Aortic smooth muscle cell (primary cell): ENCODE measurements at places on chromosomes 4 and X. TPM values are rescaled to one million over a fixed set of nuclear protein-coding genes. Genes with fewer than 3 reads are reported as not detected.

PPP1R2C gene
- not detected in 2 replicates for total RNA-seq

HOPX gene
- total RNA-seq, result 0.26 and 0.68 TPM in 2 replicates

FRMPD3 gene
- total RNA-seq, result not detected in 2 replicates

MAGEA1 gene
- not detected in 2 replicates for total RNA-seq

HSFX2 gene
- not detected in 2 replicates for total RNA-seq

ANK2 gene
- total RNA-seq, result 226 and 261 TPM in 2 replicates

FTSJ1 gene
- total RNA-seq, result 34.9 and 49.0 TPM in 2 replicates

AMTN gene
- total RNA-seq, result 0.12 TPM in 1 of 2 replicates, not detected in the other

SHOX gene
- total RNA-seq, result not detected in 2 replicates

RAB9B gene
- total RNA-seq, result 0.50 and 0.66 TPM in 2 replicates

ANKRD37 gene
- total RNA-seq, result 4.0 and 4.5 TPM in 2 replicates

RBM10 gene
- 34.8 and 41.6 TPM in 2 replicates for total RNA-seq

DCTD gene
- 97.4 and 100 TPM in 2 replicates for total RNA-seq

BBS12 gene
- total RNA-seq, result 5.0 and 6.2 TPM in 2 replicates

TMEM35A gene
- 7.1 and 12.0 TPM in 2 replicates for total RNA-seq

FLNA gene
- total RNA-seq, result 2,321 and 2,651 TPM in 2 replicates

SUPT20HL1 gene
- total RNA-seq, result under 0.01 and 0.06 TPM in 2 replicates

ATP2B3 gene
- not detected in 2 replicates for total RNA-seq

PDGFRA gene
- 636 and 742 TPM in 2 replicates for total RNA-seq

IQSEC2 gene
- 4.5 and 4.8 TPM in 2 replicates for total RNA-seq

KIAA1210 gene
- not detected in 2 replicates for total RNA-seq

CXCL11 gene
- total RNA-seq, result under 0.01 TPM in 1 of 2 replicates, not detected in the other

GASK1B gene
- 11.9 and 25.1 TPM in 2 replicates for total RNA-seq

PTPN13 gene
- 39.2 and 44.8 TPM in 2 replicates for total RNA-seq

PNMA6F gene
- total RNA-seq, result not detected in 2 replicates

MND1 gene
- 5.1 and 6.9 TPM in 2 replicates for total RNA-seq

TEX11 gene
- not detected in 2 replicates for total RNA-seq

SLC7A11 gene
- 50.8 and 62.5 TPM in 2 replicates for total RNA-seq

EPGN gene
- 5.0 and 7.7 TPM in 2 replicates for total RNA-seq

SOX3 gene
- total RNA-seq, result not detected in 2 replicates

NKRF gene
- 3.8 and 4.3 TPM in 2 replicates for total RNA-seq

SOWAHB gene
- under 0.01 TPM in 1 of 2 replicates, not detected in the other for total RNA-seq

LPAR4 gene
- 0.53 and 0.75 TPM in 2 replicates for total RNA-seq

CSAG1 gene
- not detected in 2 replicates for total RNA-seq

CTAG1B gene
- not detected in 2 replicates for total RNA-seq

MSN gene
- 307 and 310 TPM in 2 replicates for total RNA-seq

ZMAT1 gene
- 1.3 and 1.7 TPM in 2 replicates for total RNA-seq

ZFP42 gene
- total RNA-seq, result not detected in 2 replicates

IL2RG gene
- not detected in 2 replicates for total RNA-seq

ARR3 gene
- total RNA-seq, result not detected in 2 replicates

ARSJ gene
- total RNA-seq, result 32.1 and 36.2 TPM in 2 replicates

SH2D1A gene
- total RNA-seq, result not detected in 2 replicates

STOX2 gene
- 1.5 and 1.8 TPM in 2 replicates for total RNA-seq

HDX gene
- total RNA-seq, result 2.5 and 2.9 TPM in 2 replicates

CRLF2 gene
- total RNA-seq, result 0.13 TPM in 1 of 2 replicates, not detected in the other

NPY2R gene
- total RNA-seq, result 117 and 139 TPM in 2 replicates

CXorf49 gene
- not detected in 2 replicates for total RNA-seq

SRPX gene
- 65.0 and 70.6 TPM in 2 replicates for total RNA-seq

IL1RAPL1 gene
- 1.8 and 2.2 TPM in 2 replicates for total RNA-seq
